H9 (cell line): ENCODE measurements at places on chromosomes 4 and X. TPM values are rescaled to one million over a fixed set of nuclear protein-coding genes. Genes with fewer than 3 reads are reported as not detected.

CXCL8 gene
- total RNA-seq, result not detected in 2 replicates

GRCh38 chrX:55488006-55488592 lies 1.5 kb downstream of the USP51 start:
- H3K27ac ChIP-seq, result no peak overlapping the region

DNA sequence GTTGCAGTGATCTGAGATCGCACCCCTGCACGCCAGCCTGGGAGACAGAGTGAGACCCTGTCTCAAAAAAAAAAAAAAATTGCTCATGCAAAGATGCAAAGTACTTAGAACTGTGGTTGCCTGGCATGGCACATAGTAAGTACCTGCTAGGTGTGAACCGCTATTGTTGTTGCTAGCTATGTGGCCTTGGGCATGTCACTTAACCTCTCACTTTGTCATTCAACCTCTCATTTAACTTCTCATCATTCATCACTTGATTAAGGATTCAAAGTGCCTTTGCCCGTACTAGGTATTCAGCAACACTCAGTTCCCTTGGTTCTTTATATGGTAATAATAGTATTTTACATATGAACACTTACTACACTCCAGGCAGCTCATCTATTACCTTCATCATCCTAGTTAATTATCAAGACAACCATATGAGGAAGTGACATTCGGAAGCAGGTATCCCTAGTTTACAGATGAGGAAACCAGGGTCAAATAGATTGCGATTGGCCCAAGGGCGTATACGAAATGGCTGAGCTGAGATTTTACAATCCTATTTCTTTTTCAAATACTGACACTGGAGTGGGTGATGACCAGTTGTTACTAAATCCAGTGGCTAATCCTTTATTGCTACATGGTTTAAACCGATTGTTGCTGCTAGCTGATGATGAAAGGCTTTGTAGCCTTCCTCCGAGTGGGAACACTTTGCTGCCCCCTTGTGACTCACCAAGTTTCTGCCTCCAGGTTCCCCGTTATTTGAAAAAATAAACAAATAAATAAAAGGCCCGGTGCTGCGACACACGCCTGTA lies 28.8 kb upstream of the SOWAHD start:
- no peak overlapping the region for H3K4me3 ChIP-seq
- no peak overlapping the region for H3K27ac ChIP-seq
- peak; percentile 60 for DNase-seq
- H3K36me3 ChIP-seq, result peaks cover 3% of the 10 kb centered on the region; the same call in 1 of the 2 replicates
- no peaks in the 10 kb centered on the region; the same call in 1 of the 2 replicates for H3K4me1 ChIP-seq

- no peaks in the 10 kb centered on the region; the same call in 1 of the 2 replicates for H3K36me3 ChIP-seq
- no peaks in the 10 kb centered on the region; the same call in 1 of the 2 replicates for H3K4me1 ChIP-seq
- H3K27ac ChIP-seq, result no peak overlapping the region
- H3K4me3 ChIP-seq, result peak overlapping the region; percentile 79
- peaks cover 4% of the 10 kb centered on the region; the same call in 1 of the 2 replicates for H3K27me3 ChIP-seq
Observed at GRCh38 chr4:100188829-100189228, 1.4 kb downstream of the DDIT4L start.

DNA sequence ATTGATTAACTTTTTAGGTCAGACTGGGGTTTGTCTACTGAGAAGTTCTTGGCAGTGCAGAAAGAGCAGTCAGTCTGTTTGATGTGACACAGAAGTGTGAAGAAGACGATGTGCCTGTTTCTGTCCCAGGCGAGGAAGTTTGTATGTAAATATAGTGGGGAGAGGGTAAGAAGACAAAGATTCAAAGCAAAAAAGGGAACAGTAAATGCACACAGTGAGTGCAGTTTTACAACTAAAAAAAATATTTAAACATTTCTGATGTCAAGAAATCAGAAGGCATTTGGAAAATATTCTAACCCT lies 264.9 kb downstream of the RAPGEF2 start:
- H3K36me3 ChIP-seq, result 0 out of 2 replicates have a peak, but pooled peaks cover 3% of the 10 kb centered on the region
- DNase-seq, result no peak
- H3K27me3 ChIP-seq, result no peaks in the 10 kb centered on the region
- no peak overlapping the region for H3K4me3 ChIP-seq

S100P gene
- total RNA-seq, result not detected in 2 replicates

VCX3B gene
- not detected in 2 replicates for total RNA-seq

DNA sequence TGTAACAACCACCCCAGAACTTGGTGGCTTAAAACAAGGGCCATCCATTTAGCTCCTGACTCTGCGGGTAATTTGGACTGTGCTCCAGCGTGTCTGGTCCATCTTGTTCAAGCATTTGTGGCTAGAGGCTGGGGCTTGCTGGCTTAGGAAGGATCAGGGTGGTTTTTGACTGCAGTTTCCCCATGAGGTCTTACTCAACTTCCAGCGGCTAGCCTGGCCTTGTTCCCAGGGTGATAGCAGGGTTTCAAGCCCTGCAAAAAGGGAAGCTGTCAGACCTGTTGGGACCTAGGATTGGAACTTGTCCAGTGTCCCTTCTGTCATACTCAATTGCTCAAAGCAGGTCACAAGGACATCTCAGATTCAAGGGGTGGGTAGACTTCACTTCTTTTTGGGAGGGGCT lies 205.9 kb downstream of the STIM2 start:
- no peak overlapping the region for H3K27ac ChIP-seq
- no peaks in the 10 kb centered on the region for H3K4me1 ChIP-seq
- no peak overlapping the region for H3K4me3 ChIP-seq
- peak; percentile 1 for DNase-seq
- H3K36me3 ChIP-seq, result no peaks in the 10 kb centered on the region

DNA sequence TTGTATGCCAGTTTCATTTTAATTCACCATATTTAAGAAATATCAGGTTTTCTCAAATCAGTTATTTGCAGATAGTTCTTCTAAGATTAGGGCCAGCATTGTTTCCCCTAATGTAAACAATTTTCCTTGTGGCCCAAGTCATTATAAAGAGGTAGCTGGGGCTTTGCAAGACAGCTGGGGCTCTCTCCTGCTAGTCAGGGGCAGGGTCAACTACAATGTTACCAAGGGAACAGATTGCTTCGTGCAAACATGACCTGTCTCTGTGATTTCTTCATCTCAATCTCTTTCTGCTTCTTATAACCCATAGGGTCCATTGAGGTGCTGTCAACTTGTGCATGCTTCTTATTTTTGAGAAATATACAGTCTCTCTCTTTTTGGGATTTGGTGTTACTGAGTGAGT lies 12.1 kb downstream of the ARMCX6 start:
- no peak for DNase-seq
- H3K4me3 ChIP-seq, result no peak overlapping the region
- no peaks in the 10 kb centered on the region for H3K27me3 ChIP-seq
- H3K27ac ChIP-seq, result no peak overlapping the region
- H3K36me3 ChIP-seq, result no peaks in the 10 kb centered on the region
- H3K4me1 ChIP-seq, result no peaks in the 10 kb centered on the region
